Left kidney (tissue), 8 donors: ENCODE measurements at places on chromosomes 5 and 9.

DNA sequence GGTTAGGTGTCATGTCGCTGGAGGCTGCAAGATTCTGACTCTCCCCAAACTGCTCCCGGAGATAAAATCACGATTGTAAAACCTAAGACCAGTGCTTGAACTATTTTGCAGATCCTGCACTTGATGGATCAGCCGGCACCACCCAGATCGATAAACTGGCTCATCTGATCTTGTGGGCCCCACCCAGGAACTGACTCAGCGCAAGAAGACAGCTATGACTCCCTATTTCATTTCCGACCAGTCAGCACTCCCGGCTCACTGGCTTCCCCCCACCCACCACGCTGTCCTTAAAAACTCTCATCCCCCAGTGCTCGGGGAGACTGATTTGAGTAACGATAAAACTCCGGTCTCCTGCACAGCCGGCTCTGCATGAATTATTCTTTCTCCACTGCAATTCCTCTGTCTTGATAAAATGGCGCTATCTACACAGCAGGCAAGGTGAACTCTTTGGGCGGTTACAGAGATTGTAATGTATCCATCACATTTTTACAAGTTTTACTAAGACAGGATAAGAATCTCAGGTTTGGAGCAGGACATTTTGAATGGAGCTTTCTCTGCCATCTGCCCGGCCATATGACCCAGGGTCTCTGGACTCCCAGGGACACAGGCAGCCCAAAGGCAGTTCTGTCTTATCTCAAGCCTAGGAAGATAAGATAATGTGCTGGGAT is 10.6 kb upstream of the PPP1R26 start:
- DNase-seq = no peak

- DNase-seq = no peak
Observed at GRCh38 chr9:113519426-113520108, 56.0 kb downstream of the RGS3 start.

- peak; percentile 59 for DNase-seq
Observed at GRCh38 chr9:116286297-116286696, 132.7 kb downstream of the PAPPA start.

- DNase-seq = no peak
Observed at GRCh38 chr5:138141734-138142133, 2.5 kb upstream of the NME5 start.

DNA sequence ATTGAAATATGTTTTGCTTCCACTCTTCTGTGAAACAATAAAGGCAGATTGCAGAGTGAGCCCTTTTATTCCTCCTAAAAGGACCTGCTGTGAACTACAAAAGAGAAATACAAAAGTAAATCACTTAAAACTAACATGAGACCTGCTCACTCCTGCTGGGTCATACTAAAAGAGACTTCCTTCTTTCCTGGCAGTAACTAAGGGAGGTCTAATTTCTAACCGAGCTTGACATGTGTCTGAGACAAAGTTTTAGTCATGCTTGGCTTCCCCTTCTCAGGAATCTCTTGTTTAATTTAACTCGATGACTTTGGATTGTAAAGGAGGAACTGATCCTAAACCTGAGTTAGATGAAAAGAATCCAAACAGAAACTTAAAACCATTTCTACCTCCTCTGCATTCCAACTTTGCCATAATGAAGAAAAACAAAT is 86.4 kb upstream of the CDH6 start:
- peak; percentile 84 for DNase-seq

DNA sequence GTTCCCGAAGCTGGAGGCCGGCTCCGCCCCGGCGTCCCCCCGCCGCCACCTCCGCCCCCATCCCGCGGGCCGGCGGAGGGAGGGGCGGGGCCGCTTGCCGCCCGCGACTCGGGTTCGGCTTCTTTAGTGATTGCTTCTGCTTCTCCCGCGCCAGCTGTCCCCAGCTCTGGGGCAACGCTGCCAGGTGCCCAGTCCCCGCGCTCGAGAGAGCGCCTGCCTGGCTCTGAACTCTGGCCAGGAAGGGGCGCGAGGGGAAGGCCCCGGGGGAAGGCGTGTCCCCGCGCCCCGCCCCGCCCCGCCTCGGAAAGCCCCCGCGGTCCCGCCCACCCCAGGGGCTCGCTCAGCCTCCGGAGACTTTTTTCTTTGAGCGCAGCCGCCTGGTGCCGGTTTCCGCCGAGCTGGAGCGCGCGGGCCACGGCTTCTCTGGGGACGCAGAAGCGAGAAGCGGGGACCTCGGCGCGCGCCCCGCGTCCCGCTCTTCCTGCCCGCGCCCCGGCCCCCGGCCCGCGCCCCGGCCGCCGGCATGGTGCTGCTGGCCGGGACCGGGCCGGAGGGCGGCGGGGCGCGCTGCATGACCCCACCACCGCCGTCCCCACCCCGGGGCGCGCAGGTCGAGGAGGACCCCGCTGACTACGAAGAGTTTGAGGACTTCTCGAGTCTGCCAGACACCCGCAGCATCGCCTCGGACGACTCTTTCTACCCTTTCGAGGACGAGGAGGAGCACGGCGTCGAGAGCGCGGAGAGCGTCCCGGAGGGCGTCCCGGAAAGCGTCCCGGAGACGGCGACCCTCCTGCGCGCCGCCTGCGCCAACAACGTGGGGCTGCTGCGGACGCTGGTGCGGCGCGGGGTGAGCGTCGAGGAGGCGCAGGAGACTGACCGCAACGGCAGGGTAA is at the start of gene ANKRD33B:
Gene ANKRD33B (plus strand): TSS at position 126 of the 893 bp plus-strand sequence. CDS start 398 bp downstream, at position 524.
- DNase-seq = peak; percentile 59

- DNase-seq = no peak
Observed at GRCh38 chr5:157137691-157138090, 5.0 kb downstream of the MED7 start.

- DNase-seq = peak; percentile 90
Observed at GRCh38 chr5:116576053-116576713, 1.6 kb upstream of the SEMA6A start.

- DNase-seq = no peak
Observed at GRCh38 chr9:103702572-103702971, 391.5 kb upstream of the SMC2 start.

GRCh38 chr9:121944711-121945191 is 148.4 kb downstream of the TTLL11 start:
- no peak for DNase-seq

DNA sequence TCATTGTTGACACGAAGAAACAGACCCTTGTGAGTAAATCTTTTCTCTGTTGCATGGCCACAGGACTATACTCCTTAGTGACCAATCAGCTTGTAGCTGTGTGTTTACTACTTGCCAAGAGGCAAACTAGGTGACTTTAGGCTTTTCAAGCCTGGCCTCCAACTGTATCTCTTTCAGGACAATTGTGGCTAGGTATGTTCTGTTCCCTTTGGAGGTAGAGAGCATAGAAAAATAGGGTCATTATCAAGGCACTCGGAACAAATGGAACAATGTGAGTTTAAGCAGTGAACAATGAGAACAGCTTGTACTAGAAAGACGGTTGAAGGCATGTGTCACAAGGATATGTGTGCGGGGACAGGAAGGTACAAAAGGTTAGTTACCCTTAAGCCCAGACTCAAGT is 48.1 kb downstream of the SLC46A2 start:
- DNase-seq = no peak

- DNase-seq = no peak
Observed at GRCh38 chr5:110630350-110630749, 96.1 kb downstream of the TMEM232 start.

GRCh38 chr5:26681861-26682260 is 356.5 kb downstream of the CDH9 start:
- DNase-seq = no peak

GRCh38 chr5:81815321-81815720 is 64.4 kb upstream of the SSBP2 start:
- no peak for DNase-seq

DNA sequence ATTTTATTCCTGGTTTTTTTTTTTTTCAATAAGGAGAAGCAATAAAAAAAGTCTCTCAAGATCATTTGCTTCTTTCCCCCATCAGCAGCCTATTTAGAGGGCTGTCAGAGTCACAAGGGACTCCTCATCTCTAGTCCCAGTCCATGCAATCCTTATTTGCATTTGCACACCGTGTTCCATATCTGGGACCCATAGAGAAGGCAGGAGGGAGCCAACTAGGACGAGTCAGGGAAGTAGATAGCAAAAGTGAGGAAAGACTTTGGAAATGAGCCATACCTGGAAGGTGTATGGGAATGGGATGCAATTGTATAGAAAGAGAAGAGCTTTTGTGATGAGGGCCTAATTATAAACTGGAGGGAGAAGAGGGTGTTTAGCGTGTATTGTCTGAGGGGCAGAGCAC is 160.0 kb downstream of the PIK3R1 start:
- DNase-seq = no peak

GRCh38 chr5:143106174-143106573 is 297.3 kb downstream of the NR3C1 start:
- no peak for DNase-seq

DNA sequence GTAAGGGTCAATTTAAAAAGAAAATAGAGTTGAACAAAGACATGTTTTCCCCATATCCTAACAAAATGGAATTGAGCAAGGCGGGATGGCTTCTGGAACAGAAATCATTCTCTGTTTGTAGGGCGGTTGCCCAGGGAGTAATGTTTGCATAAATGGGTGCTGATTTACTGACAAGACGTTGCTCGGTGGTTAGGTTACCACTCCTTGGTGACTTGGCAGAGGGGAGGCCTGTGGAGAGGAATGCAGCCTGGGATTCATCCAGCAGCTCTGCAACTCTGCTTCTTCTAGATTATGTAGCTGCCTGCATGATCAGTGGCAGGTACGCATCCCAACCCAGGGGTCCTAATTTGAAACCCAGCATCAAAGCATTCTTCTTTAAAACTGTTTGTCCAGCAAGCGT is 200.2 kb downstream of the CFAP90 start:
- DNase-seq = no peak

- DNase-seq = no peak
Observed at GRCh38 chr5:151720215-151720614, 33.5 kb upstream of the SPARC start.

GRCh38 chr5:74766418-74766848 is 484 bp downstream of the GFM2 start:
- peak; percentile 26 for DNase-seq

GRCh38 chr5:144028636-144029035 is 141.8 kb downstream of the YIPF5 start:
- DNase-seq = peak; percentile 61

DNA sequence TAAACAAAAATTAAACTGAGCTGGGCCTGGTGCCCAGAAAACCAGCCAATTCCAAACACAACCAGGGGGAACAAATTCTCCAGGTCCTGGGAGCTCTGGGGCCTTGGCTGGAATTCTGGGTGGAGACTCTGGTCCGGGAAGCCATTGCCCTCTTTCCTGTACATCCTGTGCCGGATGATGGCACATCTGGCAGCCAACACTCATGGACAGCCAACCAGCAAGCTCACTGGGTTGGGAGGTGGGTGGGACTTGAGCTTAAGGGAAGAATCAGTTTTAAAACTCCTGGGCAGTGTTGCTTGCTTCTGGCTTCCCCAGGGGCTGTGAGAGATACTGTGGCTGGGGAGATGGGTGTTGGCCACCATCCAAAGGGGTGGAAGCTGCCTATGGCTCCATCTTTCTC is 56.1 kb downstream of the PCDH1 start:
- DNase-seq = no peak

GRCh38 chr9:123355761-123356431 is at the start of gene CRB2:
CRB2 (plus strand) TSS chr9:123356197; CDS start chr9:123356261, 64 bp downstream.
- no peak for DNase-seq

GRCh38 chr9:76600007-76600615 is 141.1 kb downstream of the GCNT1 start:
- no peak for DNase-seq

DNA sequence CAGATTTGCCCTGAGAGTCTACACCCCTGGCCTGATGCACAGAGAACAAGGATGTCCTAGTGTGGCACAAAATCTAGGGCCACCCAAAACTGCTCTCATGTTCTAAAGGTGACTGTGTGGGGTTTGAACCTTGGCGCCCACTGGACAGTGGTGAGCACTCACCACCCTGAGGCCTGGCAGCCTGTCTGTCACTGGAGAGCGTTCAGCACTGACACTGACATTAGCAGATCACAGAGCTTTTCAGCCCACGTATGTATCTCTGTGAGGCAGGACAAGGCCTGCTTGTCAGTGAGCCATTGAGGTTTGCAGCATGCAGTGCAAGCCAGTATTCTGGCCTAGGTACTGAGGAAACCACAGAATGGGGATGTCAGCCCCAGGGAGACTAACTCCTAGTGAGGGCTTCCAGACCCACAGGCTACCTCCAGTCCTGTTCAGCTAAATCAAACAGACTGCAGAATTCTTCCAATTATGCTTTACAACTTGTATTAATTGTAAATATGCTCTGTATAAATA is 38.9 kb upstream of the SLC2A8 start:
- DNase-seq = no peak

- no peak for DNase-seq
Observed at GRCh38 chr5:107324071-107324470, 346.7 kb downstream of the EFNA5 start.

DNA sequence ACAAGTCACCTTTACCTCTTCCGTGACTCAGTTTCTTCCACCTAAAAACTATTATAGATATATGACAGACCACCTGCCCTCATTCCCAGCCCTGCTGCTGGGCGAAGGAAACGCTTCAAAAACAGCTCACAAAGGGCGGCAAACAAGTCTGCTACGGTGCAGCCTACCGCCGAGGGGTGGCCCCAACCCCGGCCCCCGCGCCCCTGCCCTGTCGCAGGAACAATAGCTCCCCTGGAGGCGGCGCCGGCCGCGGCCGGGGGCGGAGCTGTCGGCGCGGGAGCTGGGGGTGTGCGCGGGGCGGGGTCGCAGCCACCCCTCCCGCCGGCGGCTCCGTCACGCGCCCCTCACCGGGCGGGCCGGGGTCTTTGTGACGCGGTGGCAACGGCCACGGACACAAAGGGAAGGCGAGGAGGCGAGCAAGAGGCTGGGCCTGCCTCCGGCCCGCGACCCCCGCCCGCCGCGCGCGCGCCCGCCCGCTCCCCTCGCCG is at the start of gene TMEFF1:
Gene TMEFF1 (plus strand): TSS at position 362 of the 488 bp plus-strand sequence. CDS start 396 bp downstream, outside the sequence.
- peak; percentile 68 for DNase-seq

GRCh38 chr9:18489861-18490260 is 15.9 kb downstream of the ADAMTSL1 start:
- DNase-seq = no peak

GRCh38 chr5:95130941-95131340 is 154.0 kb downstream of the MCTP1 start:
- DNase-seq = no peak

DNA sequence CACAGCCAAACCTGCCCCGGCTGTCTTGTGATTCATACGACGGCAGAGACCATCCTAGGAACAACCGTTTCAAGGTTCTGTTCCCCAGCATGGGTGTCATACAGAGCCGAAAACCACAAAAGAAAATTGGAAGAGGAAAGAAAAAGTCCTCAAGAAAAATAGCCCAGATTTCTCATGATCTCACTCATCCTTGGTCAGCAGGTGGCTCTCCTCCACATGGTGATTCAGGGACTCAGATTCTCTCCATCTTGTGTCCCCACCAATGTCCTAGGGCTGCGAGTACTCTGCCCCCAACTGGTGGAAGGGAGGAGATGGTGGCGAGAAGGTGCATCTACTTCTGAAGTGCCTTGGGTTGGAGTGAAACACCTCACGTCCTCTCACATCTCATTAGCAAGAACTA is 25.6 kb downstream of the PDZD2 start:
- DNase-seq = no peak

DNA sequence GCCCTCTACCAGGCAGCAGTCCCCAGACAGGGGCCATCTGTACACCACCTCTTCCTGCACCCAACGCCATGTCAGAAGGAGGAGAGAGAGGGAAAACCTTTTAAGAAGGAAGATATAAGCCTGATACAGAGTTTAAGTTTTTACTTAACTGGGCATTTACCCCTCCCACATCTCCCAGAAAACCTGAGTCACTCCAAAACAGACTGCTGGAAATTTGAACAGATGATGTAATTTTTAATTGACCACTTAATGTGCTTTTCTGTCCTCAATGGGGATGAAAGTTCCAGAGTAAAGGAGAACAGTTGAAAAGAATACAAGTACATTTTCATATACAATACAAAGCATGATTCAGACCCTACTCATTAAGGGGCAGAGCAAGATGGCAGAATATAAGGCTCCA is 63.9 kb downstream of the TTC39B start:
- DNase-seq = no peak
